ENCODE measurements at places on chromosomes 3 and 15.

DNA sequence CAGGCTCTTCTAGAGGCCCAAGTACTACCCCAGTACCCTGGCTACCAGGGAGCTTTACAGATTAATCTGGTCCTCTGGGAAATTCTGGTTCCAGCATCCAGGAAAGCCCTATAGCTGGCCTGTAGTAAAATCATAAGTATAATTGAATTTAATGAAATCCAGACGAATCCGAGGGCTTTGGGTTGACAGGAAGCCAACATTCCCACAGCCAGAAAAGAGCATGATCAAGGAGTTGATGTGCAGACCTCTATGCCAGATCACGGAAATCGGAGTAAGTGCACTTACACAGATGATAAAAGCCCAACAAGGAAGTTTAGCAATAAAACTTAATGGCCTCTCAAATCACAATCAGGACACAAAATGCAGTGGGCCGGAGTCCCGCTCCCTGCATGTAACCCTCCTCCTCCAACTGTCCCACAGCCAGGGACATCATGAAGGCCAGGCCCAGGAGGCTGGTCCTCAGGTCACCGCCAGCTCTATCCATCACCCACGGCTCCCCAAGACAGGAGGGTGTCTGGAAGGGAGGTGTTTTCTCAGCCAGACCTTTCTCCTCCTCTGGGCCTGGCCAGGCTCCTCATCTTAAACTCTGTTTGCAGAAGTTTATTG, 62.8 kb upstream of the SEC22A start:
- no peak for DNase-seq

DNA sequence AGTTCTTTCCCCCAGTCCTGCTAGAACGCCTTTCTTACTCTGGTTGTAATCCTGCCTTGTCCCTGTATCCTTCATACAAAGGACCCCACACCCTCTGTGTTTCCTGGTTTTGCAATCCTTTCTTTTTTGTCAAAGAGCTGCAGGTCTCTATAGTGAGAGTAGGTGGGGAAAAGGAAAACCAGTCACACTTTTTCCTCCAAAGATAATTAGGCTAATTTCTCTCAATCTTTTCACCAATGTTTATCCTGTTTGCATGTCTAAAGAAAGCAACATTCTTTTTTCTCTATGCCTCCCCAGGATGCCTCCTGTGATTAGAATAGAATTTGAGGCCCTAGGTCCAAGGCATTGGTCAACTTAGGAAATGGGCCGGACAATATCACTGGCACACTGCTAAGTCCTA, 25.4 kb downstream of the SEMA6D start:
- DNase-seq: no peak

DNA sequence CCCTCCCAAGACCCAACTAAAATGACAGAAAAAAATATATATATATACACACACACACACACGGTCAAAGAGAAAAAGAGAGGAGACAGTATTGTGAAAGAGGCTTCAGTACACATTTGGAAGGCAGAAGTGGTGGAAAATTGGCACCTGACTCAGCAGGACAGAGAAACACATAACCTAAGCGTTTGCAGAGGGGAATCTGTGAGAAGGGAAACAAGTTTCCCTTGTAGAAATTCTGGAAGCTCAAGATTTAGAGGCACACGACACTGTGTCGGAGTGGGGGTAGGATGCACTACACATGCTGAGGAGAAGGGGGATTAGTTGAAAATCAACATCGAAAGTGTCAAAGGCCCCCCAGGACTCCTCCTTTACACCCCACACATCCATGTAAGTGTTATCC, 53.1 kb downstream of the PAK2 start:
- DNase-seq: no peak

DNA sequence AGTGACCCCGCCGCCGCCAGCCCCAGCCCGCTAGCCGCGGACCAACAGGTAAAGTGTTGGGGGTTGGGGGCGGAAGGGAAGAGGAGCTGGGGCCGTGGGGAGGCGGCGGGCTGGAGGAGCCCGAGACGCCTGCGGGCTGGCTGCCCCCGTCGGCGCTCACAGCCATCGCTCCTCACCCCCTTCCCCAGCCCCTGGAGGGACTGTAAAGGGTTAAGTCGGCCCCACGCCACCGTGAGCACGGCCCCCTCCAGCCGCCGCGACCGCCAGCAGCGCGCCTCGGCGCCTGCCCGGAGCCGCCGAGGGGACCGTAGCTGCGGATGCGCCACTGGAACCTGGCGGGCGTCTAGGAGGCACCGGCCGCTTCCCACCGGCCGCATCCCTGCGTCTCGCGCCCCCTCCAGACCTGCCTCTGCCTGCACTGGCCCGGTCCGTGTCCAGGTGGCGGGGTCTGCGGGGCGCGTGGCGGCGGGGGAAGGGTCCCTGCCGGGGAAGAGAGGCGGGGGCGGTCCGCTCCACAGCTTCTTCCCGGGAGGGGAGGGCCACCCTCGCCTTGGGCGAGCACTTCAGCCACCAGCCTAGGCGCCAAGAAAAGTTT, 522 bp downstream of the MED12L start:
- no peak for DNase-seq

GRCh38 chr3:158733656-158734055, 1.4 kb upstream of the RARRES1 start:
- DNase-seq: no peak

DNA sequence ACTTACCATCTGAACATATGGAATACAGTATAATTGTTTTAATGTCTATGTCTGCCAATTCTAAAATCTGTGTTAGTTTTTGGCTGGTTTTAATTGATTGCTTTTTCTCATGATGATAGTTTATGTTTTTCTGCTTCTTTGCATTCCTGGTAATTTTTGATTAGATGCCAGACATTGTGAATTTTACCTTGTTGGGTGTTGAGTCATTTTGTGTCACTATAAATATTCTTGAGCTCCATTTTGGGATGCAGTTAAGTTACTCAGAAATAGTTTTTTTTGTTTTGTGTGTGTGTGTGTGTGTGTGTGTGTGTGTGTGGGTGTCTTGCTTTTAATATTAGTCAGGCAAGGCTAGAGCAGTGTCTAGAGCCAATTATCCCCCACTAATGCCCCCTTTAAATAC, 818.8 kb upstream of the NR2F2 start:
- DNase-seq: no peak

GRCh38 chr15:50247819-50248655, 17.5 kb downstream of the HDC start:
- DNase-seq: peak; percentile 62

- no peak for DNase-seq
Observed at GRCh38 chr3:35064761-35065160, 574.6 kb upstream of the ARPP21 start.

DNA sequence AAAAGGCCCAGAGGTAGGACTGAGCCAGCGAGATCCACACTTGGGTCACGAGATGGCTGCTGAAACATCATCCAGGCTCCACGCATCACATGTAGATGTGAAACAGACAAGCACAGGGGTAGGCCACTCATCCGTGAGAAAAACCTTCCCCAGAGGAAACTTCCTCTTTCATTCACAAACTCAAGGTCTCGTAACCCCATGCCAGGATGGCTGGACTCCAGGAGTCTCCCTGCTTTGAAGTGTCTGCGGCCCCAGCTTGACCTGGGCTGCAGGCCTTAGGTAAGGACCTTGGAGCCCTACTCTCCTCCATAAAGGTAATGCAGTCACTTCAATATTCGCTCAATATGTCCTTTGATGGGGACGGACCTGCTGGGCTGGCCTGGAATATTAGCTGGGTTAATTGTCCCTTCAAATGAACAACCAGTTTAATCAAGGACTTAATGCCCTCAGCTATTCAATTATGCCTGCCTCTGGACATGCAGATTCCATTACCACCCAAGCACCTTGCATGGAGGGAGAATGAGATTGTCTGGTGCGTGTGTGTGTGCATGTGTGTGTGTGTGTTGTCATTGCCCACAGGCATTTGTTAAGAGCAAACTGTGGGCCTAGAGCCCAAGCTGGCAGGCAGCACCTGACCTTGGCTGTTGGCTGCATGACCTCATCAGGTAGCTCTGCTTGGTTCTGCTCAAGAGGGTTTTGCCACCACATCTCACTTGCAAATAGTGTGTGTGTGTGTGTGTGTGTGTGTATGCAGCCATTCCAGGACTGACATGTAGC, 186.9 kb upstream of the TLE3 start:
- no peak for DNase-seq

GRCh38 chr15:37096558-37097143, 3.7 kb downstream of the MEIS2 start:
- no peak for DNase-seq

GRCh38 chr15:77059786-77060361, 11.0 kb downstream of the TSPAN3 start:
- DNase-seq: no peak

GRCh38 chr3:55604402-55604801, 117.3 kb upstream of the WNT5A start:
- no peak for DNase-seq

DNA sequence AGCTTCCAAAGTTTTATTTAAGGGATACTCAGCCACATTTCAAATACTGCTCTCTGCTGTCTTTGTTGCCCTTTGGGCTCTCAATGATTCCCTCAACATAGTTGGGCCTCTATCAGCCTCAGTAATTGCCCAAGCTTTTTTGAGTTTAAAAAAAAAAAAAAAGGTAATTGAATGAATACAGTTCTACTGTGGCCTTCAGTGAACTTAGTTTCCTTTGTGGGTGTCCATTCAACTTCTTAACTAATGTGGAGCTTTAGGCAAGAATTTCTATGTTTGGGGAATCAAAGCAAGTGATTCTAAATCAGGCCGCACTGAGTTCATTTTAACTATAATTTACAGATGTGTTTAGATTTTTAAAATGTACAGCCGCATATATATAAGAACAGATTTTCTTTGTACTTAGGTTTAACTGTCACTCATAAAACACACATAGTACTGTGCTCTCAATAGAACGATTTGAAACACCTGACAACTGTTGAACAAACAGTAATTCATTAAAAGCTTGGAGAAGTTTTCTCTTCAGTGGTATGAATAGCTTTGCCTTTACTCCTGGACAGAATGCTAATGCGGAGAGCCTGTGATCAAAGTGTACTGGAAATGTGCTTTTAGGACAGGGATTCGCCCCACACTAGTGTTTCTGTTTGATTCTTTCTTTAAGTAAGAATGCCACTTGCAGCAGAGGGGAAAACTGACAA, 844.9 kb upstream of the SEMA6D start:
- no peak for DNase-seq

DNA sequence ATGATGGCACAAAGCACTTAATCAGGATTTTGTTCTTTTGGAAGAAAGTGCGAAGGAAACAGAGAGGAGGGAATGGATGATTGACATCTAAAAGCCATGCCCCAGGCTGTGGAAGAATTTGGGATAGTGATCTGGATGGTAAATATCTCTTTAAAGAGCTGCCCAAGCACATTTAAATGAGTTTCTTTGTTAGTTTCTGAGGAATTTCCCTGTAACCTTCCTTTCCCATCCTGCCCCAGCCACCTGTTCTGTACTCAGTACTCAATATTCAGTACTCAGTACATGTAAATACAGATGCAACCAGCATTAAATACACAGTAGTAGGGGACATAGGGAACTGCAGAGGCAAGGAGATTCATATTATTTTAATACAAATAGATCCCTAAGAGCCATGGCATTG, 7.8 kb upstream of the CORO2B start:
- no peak for DNase-seq

- no peak for DNase-seq
Observed at GRCh38 chr3:10806006-10806405, 10.0 kb upstream of the SLC6A11 start.

- DNase-seq: peak; percentile 59
Observed at GRCh38 chr15:100572362-100572983, 29.5 kb downstream of the LINS1 start.

DNA sequence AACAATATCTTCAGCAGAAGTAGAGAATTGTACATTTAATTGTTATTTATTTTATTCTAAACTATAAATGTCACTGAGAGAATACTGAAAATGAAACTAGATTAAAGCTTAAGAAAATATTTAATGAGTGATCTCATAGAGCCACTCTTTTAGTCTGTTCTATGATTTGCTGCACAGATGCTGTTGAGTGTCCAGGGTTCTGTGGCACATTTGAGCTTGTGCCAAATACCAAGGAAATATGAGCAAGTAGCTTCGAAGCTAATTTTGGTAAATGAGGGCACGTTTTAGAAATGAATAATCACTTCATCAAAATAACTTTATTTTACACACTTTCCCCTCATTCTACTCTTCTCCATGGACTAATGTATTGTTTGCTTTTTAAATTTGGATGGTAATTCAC, 53.6 kb upstream of the THRB start:
- DNase-seq: no peak

- no peak for DNase-seq
Observed at GRCh38 chr3:125054449-125055329, 1.1 kb downstream of the HEG1 start.

DNA sequence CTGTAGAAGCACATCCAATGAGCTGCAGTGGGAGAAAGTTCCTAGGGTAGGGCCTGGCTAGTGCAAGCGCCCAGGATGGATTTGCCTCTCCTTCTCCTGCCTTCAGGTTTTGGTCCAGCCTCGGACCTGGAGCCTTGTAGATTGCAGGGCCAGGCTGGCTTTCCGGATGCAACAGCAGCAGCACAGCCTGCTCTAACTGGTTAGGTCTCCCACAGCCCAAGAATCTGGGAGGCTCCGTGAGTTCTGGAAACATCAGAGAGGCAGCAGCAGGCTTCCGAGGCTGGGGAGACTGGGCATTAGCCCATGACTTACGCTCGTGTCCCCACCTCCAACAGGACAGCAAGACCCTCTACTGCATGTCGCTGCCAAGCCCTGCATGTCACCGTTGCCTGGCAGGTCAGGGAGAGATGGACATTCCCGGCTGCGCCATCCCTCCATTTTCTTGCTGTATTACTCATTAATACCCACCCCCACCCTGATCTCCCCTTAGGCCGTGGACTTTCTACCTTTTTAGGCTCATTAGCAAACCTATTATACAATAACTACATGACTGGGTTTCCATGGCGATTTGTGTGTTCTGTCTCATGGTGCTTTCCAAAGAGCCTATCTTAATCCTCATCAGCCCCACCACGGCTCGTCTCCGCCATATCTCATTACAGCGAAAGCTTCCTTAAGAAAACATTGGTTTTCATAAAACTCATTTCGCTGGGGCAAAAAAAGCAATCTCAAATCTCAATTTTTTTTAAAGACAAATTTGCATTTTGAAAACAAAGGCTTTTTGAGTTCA, 40.9 kb upstream of the RGMA start:
- DNase-seq: no peak

DNA sequence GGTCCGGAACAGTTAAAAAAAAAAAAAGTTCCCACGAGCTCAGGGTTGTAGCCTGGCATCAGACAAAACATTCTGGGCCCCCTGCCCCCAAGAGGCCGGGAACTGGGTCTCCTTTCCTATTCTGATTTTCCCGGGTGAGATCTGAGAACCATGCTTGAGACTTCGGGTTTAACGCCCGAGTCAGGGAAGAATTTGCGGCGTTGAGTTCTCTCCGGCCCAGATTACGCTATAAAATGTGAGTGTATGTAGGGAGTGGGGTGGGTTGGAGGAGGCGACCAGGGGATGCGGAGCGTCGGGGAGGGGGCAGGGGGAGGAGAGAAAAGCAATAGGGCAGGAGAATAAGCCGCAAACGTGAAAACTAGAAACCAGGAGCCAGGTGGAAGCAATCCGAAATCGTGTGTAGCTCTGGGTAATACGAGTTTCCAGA, 2.7 kb downstream of the ZIC1 start:
- DNase-seq: no peak

DNA sequence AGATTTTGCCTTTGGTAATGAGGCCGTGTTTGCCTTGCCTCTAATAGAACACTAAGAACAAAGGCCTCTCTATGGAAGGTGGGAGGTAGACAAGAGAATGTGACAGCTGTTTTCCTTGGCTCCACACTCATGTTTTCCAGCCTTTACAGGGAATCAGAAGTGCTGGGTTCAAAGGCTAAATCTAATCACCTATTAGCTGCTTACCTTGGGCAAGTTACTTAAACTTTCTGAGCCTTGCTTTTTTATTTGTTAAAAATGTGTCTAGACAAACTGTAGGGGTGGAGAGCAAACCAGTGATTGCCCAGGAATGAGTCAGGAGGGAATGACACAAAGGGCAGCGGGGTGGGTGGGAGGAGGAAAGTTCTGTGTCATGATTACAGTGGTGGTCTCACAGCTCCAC, 179.0 kb downstream of the P3H2 start:
- DNase-seq: no peak
